Activated B cell treated with CpG ODN at 0.5 μM for 24 hours (primary cell): ENCODE measurements at places on chromosomes 7 and 10. TPM values are rescaled to one million over a fixed set of nuclear protein-coding genes. Genes with fewer than 3 reads are reported as not detected.
A peak's percentile ranks its signal among the peaks of the same experiment; 100 is the strongest.

The FANK1 gene
- total RNA-seq = 0.20 and 0.42 TPM in 2 replicates

The FXYD4 gene
- not detected in 2 replicates for total RNA-seq

The PLXNA4 gene
- 0.02 TPM in 1 of 2 replicates, not detected in the other for total RNA-seq

The FIS1 gene
- 113 and 117 TPM in 2 replicates for total RNA-seq

The TMEM196 gene
- not detected in 2 replicates for total RNA-seq

The SEMA3E gene
- total RNA-seq = not detected in 2 replicates

The AGMO gene
- not detected in 2 replicates for total RNA-seq

The SEC31B gene
- 19.8 and 21.6 TPM in 2 replicates for total RNA-seq

The RNF32 gene
- total RNA-seq = 1.0 and 2.9 TPM in 2 replicates

The ATOH7 gene
- total RNA-seq = not detected in 2 replicates

The ABCC2 gene
- total RNA-seq = 2.9 and 4.0 TPM in 2 replicates

The ZNF394 gene
- 61.5 and 61.7 TPM in 2 replicates for total RNA-seq

DNA sequence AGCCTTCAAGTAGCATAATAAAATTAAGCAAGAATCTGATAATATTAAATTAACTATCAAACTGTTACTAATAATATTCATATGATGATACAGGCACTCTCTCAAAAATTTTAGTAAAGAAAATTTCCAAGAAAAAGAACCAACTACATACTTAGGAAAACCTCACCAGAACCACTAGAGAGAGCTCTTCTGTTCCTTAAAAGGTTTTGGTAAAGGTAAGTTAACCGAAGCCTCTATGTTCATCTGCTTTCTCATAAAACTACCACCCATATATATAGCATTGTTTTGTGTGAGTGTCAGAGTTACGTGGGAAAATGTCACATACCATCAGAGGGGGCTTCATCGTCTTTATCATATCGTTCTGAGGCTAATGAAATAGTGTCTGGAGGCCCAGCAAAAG lies 20.7 kb downstream of the SKAP2 start:
- no peak for DNase-seq

DNA sequence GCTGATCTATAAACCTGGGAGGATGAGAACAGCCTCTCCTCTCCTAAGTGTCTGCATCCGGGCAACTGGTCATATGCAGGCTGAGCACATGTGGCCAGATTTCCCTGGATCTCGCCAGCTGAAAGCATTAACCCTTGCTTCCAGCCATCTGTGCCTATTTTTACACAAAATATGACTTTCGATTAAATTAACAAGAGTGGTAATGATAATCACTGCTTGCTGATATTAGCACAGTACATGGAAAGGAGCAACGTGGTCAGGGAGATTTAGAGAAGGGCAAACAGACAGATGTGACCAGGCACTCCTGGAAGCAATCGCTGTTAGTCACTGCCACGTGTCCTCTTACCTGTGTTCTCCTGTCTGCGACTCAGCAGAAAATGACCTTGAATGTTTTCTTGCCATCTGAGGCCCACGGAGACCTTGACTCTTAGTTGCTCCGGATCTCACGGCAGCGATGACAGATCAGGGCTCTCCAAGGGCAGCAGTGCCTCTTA lies 59.5 kb upstream of the NPTX2 start:
- DNase-seq = no peak

DNA sequence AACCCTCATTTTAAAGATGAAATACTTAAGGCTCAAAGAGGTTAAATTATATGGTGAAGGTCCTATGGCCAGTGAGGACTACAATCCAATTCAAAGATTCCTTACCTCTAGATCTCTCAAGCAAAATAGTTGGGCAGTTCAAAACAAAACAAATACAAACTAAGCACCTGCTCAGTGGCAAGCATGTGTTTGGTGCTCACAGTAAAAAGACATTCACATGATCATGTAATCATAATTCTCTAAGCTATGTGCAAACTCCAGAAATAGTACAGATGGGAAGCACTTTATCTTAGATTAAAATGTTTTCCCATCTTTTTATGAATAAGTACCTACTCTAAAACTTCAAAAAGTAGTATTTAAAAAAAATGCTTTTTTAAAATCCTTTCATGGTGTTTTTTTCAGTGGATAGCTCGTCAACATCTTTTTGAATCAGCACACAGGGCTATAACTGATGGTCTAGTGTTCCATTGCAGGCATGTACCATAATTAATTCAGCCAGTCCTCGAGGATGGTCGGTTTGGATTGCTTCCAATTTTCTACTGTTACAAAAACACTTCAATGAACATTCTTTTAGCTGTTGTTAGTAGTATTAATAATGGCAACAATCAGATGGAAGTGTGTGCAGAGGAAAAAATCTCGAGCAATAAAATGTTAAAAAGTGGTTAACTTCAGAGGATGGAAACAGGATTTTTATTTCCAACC lies 58.4 kb downstream of the CHCHD3 start:
- no peak for DNase-seq

DNA sequence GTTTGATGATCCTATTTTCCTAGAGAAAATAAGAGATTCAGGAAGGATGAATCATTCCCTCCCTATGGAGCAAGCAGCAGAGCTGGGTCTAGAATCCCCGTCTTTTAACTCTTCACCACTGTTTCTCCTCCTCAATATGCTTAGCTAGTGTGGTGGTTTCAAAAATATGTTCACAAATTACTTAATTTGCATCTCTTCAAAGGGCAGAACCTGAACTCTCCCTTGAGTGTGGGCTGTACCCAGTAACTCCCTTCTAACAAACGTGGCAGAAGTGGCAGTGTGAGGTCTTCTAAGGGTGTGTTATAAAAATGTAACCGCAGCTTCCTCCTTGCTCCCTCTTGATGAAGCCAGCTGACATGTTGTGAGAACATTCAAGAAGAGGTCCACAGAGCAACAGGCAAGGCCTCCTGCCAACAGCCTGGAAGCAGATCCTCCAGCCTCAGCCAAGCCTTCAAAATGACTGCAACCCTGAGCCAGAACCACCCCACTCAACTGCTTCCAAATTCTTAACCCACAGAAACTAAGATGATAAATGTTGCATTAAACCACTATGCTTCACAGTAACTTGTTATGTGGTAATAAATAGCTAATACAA lies 36.6 kb downstream of the SRPK2 start:
- DNase-seq = peak; percentile 40

GRCh38 chr10:76514869-76515268 lies 1083.4 kb downstream of the LRMDA start:
- DNase-seq = no peak

GRCh38 chr10:14606633-14607032 lies 168.1 kb downstream of the FAM107B start:
- DNase-seq = no peak

GRCh38 chr10:125026974-125027735 lies 85.2 kb downstream of the ZRANB1 start:
- no peak for DNase-seq

DNA sequence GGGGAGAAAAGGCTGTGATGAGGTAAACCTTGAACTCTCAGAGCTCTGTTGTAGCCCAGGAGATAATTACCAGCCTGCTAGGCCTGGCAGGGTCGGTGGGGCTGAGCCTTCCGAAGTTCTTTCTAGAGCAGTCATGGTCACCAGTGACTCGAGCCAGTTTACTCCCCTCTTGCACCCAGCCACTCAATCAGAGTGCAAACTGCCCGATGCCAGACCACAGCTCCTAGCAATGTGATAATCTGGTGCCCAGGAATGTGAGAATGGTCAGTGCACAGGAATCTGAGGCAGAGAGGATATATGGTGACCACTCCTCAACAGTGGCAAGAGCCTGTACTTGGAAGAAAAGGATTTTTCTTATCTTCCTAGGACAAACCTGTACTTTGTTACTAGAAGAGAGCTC lies 46.4 kb upstream of the KMT2E start:
- DNase-seq = no peak

GRCh38 chr7:143375298-143376034 lies 5.7 kb upstream of the ZYX start:
- no peak for DNase-seq

DNA sequence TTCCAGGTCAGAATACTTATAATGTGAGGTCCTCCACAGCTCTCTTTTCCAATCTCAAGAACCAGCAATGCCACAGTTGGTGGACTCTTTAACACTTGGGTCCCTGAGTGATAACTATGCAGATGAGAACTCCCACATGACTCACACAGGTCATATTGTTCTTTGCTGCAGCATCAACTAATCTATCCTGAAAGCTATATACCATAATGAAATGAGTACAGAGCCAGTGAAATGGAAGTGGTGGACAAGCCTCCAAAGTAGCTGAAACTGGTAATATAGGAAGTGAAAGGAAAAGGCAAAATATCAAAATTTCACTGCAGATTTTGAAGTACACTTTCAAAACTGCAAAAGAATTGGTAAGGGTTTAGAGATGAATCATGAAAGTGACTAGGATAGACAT lies 45.6 kb downstream of the SORCS1 start:
- DNase-seq = no peak

DNA sequence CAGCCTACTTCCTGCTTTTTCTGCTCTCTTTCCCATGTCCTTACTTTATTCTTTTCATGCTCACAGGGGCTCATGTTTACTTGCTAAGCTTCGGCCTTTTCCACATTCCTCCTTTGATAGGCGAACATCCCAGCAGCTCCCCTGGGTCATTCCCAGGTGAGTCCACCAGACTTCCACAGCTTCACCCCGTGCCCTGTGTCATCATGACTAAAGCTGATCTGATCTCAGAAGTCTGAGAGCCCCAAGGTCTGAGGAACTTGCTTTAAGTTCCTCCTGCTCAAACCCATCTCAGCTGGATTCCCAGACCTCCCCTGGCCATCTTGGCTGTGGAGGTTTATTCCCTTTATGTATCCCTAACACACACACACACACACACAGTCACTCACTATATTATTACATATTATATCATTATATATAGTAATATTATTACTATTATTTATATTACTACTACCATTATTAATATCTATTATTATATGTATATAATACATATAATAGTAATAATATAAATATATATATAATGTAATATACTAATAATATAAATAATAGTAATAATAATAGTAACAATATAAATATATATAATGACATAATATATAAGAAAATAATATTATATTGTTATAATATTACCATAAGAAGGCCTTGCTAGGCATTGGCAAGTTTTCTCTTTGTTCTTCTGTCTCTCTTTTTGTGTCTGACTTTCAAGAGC lies 295.9 kb downstream of the PTEN start:
- DNase-seq = no peak

DNA sequence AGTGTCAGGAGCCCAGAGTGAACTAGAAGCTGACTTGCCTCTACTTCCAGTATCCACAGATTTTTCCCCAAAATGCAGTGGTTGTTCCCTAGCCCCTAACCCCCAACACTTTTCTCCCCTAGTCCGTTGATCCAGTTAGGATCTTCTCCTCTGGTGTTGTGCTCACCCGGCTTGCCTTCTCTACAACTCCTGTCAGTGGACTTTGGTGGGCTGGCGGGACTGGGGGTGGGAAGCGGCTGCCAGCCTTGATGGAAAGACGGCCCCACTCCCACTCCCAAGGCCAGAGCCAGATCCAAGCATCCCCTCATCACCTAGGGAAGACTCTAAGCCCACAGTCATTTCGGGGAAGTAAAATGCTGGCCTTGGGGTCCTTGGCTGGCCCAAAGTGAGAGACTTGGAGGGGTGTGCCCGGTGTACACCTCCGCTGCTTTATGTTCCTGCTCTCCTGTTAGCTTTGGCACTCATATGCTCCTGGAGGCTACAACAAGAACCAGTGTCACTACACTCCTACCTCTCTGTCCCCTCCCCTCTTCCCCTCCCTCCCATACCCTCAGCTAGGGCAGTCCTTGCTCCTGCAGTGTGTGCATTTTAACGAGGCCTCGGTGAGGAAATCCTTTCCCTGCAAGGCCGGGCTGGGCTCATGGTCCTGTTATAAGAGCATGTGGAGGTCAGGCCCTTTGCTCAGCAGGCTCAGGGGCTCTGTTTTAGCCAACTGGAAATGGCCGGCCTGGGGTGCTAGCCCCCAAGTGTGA lies 930 bp upstream of the HOXA10 start:
- no peak for DNase-seq

DNA sequence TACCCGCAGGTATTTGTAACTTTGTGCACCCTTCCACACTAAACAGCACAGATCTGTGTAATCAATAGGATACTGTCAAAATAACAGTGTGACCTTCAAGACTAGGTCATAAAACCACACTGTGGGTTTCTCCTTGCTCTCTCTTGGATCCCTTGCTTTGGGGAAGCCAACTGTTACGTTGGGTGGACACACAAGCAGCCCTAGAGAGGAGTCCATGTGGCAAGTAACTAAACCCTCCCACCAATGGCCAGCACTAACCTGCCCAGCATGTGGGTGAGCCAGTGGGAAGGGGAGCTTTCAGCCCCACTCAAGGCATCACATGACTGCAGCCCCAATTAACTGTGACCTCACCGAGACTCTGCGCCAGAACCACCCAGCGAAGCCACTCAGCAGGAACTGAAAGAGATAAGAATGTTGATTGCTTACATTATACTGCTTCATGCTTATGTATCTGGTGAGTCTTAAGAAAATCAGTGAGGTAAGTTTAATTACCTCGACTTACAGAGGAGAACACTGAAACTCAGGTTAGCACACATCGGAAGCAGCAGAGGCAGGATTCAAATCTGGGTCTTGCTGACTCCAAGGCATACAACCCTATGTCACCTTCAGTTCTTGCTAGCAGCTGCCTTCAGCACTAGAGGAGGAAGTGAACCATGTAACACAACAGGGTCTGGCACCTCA lies 9.4 kb upstream of the ZC3HAV1 start:
- DNase-seq = peak; percentile 54

GRCh38 chr7:73860859-73861258 lies at the start of gene TMEM270:
TSS of gene TMEM270 (plus strand) at chr7:73861159. CDS start at chr7:73861195, 36 bp downstream.
- DNase-seq = no peak

GRCh38 chr10:63209705-63210104 lies 76.6 kb downstream of the NRBF2 start:
- no peak for DNase-seq

- no peak for DNase-seq
Measured at GRCh38 chr7:121798896-121799295, 74.1 kb upstream of the PTPRZ1 start.

GRCh38 chr7:130902755-130903357 lies 168.8 kb upstream of the KLF14 start:
- no peak for DNase-seq

DNA sequence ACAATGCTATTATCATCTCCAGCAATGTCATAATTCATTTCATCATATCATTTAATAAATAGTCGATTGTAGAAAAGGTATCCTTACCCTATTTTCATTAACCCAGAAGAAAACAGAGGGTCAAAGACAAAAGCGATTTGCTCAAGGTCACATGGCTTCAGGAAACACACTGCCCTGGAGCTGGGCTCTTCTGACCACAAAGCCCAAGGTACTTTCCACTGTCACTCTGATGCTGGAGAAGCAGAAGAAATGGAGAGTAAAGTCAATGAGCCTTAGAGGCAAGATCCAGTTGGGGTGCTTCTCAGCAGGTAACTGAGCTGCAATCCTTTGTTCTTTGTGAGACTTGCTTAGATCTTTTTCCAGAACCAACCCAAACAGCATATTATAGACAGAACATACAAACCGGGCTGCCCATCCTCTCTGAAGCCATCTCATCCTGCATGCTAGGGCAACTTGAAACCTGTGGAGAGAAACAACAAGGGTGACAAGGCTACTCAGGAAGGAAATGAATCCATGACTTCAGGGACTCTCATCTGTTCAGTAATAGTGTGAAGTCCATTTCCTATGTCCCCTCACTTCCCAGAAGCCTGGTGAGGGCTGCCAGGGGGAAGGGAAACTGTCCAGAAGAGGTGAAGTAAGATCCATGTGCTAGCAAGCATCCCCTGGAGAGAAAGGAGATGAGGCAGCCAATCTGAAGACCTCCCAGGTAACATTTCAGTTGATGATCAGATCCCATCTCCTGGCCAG lies 148.6 kb upstream of the SVIL start:
- no peak for DNase-seq
